ENCODE measurements at places on chromosomes 7 and 10.

DNA sequence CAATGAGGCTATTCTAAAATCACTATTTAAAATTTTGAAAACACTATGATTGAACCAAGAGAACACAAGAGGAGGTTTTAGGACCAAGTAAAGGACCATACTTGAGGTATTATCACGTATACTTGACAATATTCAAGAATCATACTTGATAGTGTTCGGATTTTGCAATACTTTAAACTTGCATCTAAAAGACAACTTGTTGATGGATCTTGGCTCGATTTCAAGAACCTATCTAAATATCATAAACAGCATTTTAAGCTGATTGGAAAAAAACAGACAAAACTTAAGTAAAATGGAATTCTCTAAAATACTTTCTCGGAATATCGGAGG, 1.3 kb downstream of the NAMPT start:
- no peak for DNase-seq

GRCh38 chr10:71972746-71973695, 8.8 kb downstream of the CHST3 start:
- DNase-seq, result no peak

DNA sequence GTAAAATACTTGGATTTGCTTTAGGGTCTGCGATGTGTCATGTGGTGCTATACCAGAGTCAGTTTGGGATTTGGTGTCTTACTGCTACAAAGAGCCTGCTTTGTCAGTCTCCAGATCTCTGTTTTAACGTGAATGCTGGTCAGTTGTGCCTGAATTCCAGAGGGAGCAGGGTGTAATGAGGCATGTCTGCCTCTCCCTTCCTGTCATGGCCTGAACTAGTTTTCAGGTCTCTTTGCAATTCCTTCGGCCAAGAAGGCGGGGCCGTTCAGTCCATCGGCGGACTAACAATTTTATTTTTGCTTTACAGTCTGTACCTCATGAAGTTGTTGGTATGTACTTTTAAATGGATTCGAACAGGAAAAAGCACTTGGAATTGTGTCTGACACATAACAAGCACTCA, 465.1 kb upstream of the ADARB2 start:
- no peak for DNase-seq

- no peak for DNase-seq
Observed at GRCh38 chr10:126147866-126148587, 240.2 kb downstream of the ADAM12 start.

- no peak for DNase-seq
Observed at GRCh38 chr7:120724448-120724847, 133.5 kb downstream of the TSPAN12 start.

- no peak for DNase-seq
Observed at GRCh38 chr7:1193593-1194424, 33.8 kb upstream of the ZFAND2A start.

DNA sequence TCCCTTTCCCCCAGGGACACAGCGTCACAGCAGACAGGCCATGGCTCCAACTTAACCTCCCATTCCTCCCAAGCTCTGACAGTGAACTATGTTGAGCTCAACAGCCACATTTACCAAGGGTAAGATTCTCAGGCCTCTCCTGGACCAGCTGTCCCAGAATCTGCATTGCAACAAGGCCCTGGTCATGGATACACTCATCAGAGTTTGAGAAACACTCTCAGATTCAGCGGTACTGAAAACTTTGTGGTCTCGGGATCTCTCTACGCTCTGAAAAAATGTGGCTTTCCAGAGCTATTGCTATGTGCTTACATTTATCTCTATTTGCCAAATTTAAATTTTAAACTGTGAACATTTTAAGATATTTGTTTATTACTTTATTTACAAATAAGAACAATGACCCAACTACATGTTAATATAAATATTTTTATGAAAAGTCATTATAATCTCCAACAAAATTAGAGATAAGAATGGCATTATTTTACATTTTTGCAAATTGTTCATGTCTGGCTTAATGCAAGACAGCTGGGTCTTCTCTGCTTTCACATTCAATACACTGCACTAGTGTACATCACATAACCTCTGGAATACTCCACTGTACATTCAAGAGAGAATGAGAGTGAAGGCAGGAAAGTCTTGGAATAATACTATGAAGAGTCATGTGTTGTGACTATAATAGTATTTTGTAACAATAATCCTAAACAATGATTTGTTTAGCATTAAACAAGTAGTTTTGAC, 190.9 kb upstream of the PITRM1 start:
- no peak for DNase-seq

DNA sequence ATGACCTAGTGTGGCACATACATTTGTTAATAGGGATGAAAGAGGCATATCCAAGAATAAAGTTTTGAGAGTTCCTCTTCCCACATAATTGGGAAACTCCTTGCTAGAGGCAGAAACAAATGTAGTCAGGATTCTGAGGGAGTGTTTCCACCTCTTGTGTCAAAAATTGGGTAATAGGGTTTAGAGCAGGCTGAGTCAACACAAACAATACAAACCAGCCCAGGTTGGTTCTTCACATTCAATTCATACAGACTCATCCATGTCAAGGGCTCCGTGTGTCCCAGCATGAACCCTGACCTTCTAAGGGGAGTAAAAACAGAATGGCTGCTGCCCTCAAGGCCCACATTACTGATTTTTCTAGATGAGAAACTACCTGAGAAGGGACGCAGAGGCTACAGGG, 75.3 kb downstream of the GLI3 start:
- no peak for DNase-seq

- no peak for DNase-seq
Observed at GRCh38 chr7:30172451-30172850, 37.7 kb downstream of the MTURN start.

GRCh38 chr7:131554880-131555516, 1.4 kb downstream of the PODXL start:
- no peak for DNase-seq

DNA sequence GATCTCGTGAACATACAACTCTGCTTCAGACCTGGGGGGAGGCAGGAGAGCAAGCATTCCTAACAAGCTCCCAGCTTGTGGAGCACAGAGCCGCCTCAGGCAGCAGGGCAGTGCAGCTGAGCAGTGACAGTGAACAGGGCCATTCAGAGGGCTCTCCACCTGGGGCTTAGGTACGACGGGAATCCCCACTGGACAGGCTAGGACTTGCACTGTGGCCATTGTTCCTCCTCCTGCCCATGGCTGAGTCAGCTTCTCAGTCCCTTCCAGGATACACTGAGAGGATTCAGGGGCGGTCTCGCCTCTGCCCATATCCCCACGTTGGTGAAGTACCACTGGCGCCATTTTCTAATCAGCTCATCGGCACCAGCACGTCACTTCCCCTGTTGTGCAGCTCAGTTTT, 71.1 kb downstream of the FIGNL1 start:
- no peak for DNase-seq

DNA sequence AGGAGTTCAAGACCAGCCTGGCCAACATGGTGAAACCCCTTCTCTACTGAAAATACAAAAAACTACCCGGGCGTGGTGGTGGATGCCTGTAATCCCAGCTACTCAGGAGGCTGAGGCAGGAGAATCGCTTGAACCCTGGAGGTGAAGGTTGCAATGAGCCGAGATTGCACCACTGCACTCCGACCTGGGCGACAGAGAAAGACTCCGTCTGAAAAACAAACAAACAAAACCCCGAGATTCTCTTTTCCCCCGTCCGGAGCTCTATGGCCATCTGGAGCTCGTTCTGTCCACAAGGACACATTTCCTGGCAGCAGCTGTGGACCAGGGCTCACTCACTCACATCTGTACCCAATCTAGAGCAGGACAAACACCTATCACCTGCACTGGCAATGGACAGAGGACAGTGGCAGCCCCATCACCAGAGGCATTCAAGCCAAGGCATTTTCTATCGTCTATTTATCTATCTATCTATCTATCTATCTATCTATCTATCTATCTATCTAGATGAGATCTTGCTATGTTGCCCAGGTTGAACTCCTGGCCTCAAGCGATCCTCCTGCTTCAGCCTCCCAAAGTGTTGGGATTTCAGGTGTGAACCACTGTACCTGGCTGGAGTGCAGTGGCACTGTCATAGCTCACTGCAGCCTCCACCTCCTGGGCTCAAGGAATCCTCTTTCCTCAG, 167.1 kb upstream of the TNRC18 start:
- DNase-seq, result no peak

DNA sequence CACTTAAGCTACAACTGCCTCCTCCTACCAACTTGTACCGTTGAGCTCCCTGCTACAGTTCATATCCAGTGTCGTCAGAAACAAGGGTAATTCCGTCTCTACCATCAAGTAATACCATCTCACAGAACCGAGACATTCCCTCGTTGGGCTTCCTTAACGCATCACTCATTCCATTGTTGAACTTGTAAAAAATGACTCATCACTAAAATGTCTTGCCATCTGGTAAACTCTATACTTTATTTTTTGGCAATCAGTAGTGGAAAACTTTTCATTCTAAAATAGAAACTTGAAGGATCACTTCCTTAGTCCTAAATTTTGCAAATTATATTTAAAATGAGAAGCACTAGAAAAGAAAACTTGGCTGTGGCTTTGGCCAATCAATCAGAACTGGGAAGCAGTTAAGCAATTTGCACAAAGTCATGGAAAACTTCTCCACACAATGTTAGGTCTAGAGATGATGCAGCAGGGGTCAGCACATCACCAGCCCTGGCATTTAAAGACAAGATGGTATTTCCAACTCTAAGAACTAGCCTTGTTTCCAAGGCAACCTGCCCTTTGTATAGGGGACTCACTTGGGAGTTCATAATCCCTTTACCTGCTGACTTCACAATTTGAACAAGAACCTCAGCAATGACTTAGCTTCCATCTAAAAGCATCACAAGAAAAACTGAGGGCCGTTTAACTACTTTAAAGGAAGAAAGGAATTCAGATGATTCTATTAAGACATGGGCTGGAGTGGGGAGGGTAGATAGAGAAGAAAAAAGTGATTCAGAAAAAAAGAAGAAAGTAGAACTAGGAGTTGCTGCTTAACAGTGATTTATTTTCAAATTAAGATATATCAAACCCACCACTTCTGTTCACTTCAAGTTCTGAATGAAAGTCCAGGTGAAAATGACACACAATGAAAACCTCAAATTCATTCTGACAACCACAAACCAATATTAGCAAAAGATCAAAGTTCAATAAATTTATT, 288.1 kb downstream of the PARD3 start:
- no peak for DNase-seq

DNA sequence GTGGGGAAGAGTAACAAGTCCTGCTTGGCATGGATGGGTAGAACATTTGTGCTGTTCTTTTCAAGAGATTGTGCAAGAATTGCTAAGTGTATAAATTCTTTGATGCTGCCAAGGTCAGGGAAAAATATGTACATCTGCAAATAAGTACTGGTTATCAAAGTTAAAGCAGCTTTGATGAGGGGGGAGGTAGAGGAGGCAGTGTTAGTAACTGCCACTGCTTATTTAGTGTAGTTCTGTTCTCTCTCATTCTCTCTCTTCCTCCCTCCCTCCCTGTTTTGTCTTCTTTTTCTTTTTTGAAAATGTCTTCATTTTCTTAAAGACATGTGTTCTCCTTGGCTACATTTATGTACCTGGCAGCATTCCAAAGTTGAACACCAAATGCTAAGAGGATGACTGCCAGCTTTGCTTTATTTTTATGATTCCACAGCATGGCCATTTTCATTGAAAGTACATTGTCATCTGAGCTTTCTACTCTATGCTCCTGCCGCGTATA, 18.6 kb downstream of the CACNB2 start:
- DNase-seq, result no peak

GRCh38 chr7:7103343-7104313, 78.7 kb upstream of the C1GALT1 start:
- DNase-seq, result no peak

DNA sequence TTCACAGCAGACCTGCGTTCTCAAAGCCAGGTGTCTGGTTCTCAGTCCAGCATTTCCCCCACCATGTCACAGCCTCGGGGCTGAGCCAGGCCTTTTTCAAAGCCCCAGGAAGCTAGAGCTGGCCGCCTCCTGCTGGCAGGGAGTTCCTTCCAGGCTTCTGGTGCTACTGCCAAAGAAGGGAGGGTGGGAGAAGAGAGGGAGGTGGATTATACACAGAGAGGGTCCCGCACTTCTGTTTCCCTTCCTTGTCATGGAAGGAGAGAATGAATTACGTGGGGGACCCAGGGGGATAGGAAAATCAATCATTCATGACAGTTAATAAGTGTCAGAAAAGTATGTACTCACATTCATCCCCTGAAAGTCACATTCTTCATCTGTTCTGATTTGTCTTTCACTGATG, 600 bp upstream of the LGI1 start:
- DNase-seq, result no peak

DNA sequence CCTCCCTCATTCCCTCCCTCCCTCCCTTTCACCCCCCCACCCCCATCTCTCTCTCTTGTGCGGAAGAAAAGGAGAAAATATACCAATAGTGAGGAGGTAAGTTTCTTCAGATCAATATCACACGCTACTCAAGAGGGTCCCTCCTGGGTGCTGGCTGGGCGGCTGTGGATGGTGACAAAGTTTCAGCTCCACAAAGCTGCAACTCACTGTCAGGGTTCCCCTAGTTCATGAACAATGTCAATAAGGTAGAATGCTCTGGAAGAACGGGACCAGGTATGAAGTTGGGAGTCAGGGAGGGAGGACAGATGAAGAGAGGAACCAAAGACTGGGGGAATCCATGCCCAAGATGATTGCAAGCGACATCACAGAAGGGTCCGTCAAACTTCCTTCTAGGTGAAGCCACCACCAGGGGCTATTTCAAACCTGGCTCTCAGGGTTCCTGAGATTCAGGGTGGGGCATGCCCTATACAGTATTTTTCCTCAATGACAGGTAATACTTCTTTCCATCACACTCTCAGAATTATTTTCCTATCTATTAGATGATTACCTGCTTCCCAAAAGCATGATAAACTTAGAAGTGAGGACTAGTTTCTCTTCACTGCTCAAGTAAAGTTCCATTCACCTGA, 1.4 kb upstream of the PDE1C start:
- DNase-seq, result no peak

- DNase-seq, result no peak
Observed at GRCh38 chr10:53786236-53786900, 1013.8 kb upstream of the MBL2 start.

All from activated CD8-positive, alpha-beta memory T cell treated with anti-CD3 and anti-CD28 coated beads for 1 hour (primary cell).